ENCODE measurements at places on chromosomes 12 and 14.

DNA sequence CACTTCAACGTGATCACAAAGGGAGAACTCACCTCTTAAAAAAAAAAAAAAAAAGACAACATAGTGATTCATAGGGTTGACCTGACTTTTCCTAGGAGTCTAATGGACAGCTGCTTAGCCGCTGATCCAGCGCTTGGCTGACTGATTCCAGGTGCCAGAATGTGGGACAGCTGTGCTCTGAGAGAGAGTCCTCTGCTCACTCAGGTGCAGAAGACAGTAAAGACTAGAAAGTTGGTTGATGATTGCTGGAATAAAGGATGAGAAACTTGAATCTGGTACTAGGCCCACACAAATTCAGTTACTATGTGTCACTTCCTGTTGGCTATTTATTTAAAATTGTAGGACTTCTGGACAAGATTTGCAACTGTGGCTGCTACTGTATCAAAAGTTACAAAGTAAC is 229.4 kb downstream of the CHST11 start:
- no peak for DNase-seq

GRCh38 chr14:102875652-102876051 is 46.8 kb upstream of the AMN start:
- no peak for DNase-seq

GRCh38 chr14:103695296-103696069 is 19.8 kb downstream of the XRCC3 start:
- no peak for DNase-seq

DNA sequence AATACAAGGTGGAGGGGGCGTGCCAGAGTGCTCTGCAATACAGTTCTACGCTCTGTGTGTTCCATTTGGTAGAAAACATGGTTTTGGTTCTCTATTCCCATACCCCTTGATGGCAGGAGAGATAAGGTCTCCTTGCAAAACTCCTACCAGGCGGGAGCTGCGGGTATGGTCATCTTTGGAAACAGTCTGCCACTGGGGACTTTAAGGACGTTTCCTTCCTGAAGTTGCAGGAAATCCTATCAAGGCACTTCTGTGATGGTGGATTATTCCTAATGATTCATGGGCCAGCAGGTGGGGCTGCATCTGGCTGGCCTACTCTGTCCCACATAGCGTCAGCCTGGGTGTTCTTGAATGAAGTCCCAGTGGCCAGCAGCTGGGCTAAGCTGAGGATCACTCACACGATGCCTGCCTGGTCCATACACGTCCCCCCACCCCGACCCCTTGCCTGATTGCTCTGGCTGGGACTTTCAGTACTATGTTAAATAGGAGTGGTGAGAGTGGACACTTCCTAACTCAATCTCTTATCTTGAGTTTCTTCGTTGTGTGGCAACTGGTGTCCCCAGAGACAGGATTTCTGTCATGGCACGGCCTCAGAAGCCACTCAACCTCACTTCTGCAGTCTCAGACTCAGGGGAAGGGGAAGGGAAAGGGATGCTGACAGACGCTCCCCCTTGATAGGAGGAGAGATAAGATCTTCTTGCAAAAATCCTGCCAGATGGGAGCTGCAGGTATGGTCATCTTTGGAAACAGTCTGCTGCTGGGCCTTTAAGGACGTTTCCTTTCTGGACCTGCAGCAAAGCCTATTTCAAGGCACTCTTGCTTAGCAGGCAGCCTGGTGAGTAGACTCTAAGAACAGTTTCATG is 61.0 kb upstream of the FKBP4 start:
- DNase-seq: no peak

DNA sequence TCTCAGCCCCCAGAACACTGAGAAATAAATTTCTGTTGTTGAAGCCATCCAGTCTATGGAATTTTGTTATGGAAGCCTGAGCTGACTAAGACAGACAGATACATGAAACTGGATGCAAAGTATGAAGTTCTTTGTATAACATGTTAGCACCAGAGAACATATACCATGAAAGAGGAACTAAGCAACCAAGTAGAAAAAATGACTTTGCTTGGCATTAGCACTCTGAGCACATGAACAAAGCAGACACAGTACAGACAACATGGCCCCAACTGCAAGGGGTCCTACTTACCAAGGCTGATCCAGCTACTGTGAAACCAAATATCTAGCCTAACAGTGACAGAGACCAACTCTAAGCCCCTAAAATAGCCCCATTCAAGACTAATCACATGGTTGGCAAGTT is 13.8 kb downstream of the EXOC5 start:
- no peak for DNase-seq

- DNase-seq: no peak
Observed at GRCh38 chr14:33768458-33768830, 182.4 kb downstream of the EGLN3 start.

- no peak for DNase-seq
Observed at GRCh38 chr14:99522025-99522401, 40.8 kb downstream of the CCNK start.

DNA sequence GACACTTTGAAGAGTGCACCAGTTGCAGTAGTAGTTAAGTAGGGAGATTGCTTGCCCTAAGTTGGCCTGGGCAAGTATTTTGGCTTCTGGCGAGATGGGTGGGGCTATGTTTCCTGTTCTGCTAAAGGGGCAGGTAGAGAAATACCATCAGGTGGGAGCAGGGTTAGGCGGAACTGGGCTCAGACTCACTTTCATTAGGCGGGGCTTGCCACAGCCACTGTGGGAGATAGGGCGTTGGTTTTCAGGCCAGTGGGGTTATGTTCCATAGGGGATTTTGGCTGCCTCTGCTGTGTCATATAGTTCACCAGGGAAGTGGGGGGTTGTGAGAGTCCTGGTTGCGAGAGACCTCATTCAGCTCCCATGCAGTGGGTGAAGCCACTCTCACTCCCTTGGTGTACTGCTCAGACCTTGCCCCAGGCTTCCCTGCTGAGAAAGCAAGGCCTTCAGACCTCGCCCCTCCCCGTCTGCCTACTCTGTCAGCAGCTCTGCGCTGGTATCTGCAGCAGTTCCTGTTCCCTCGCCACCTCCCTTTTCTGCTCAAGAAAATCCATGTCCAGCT is 43.3 kb downstream of the AEBP2 start:
- DNase-seq: no peak

DNA sequence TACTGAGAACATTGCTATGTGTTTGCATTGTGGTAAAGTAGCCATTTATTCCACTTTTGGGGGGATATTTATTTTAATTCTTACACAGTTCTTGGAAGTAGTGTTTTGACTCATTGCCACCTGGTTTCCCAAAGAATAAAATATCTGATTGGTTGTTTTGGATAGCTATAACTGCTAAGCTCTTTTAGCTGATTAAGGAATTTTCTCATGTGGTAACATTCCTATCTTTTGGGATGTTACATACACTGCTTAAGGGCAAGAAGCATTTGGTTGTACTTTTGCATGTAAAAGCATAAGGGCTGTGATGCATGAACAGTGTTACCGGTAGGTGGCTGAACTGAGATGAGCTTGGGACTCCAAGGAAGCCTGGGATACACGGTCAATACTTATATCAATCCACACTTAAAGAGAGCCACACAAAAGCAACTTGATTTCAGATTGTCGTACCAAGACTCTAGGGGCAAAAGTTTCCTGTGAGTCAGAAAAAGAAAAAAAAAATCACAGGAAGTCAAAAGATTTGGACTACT is 71.4 kb upstream of the PRKD1 start:
- no peak for DNase-seq

DNA sequence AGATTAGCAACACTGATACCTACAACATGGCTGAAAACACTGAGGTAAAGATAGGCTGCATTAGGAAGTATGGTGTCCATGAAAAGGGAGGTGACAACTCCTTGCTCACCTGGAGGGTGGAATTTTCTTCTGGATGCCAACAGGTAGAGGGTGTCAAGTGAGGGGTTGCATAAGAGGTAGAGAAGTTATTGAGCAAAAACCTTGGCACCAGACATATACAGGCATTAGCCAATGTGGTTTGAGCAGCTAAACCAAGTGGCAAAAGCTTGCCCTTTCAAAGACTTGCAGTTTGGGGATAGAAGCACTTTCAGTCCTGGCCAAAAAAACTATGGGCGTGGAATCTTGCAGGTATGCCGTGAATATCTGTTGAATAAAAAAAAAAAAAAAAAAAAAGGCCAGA is 3.8 kb downstream of the RITA1 start:
- no peak for DNase-seq

Measured in naive B cell (primary cell).